ENCODE measurements at places on chromosomes 7 and 10. TPM values are rescaled to one million over a fixed set of nuclear protein-coding genes. Genes with fewer than 3 reads are reported as not detected.

GRCh38 chr7:3272691-3273141 lies 28.3 kb upstream of the SDK1 start:
- peaks cover 3% of the 10 kb centered on the region for H3K36me3 ChIP-seq
- no peak overlapping the region for H3K27ac ChIP-seq
- no peak for DNase-seq
- H3K27me3 ChIP-seq: no peaks in the 10 kb centered on the region
- H3K4me1 ChIP-seq: no peaks in the 10 kb centered on the region

DNA sequence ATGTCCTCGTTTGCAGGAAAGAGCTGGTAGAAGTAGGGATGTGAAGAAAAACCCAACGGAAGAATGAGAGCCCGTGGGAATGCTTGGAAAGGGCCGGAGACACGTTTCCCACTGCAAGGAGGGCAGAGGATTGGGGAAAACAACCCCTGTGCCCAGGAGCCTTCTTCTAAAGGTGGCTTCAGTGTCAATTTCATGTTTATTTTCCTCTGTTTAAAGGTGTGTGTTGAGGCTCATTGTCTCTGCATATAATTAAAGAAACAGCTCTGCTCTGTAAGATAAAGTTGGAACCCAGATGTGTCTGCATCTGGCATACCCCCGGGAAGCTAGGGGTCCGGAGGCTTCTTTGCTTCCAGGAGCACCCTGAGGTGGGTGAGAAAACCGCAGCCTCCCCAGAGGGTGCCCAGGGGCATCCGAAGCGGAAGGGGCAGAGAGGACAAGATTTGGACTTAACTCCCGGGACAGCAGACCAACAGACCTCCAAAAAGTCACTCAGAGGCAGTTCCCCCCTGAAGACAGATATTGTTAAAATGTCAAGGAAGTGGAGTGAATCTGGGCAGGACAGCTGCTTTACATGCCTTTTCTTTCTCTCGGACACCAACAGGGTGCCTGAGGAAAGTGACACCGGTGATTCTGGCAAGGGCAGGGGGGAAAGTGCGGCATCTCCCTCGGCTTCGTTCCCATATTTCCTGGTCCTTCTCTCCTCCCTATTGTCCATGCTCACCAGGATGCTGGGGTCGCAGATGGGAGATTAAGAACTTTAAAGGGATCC lies 8.6 kb upstream of the GATA3 start:
- peaks cover 96% of the 10 kb centered on the region for H3K27me3 ChIP-seq
- no peak overlapping the region for H3K27ac ChIP-seq
- H3K4me3 ChIP-seq: peak overlapping the region; percentile 74
- no peaks in the 10 kb centered on the region for H3K36me3 ChIP-seq
- DNase-seq: no peak

GRCh38 chr10:125757742-125758141 lies 17.9 kb downstream of the MMP21 start:
- no peak overlapping the region for H3K27ac ChIP-seq
- H3K4me1 ChIP-seq: peaks cover 6% of the 10 kb centered on the region
- H3K4me3 ChIP-seq: no peak overlapping the region
- no peak for DNase-seq
- no peaks in the 10 kb centered on the region for H3K27me3 ChIP-seq

GRCh38 chr7:12294701-12295100 lies 83.6 kb downstream of the TMEM106B start:
- DNase-seq: no peak
- no peak overlapping the region for H3K4me3 ChIP-seq
- no peak overlapping the region for H3K27ac ChIP-seq
- H3K27me3 ChIP-seq: no peaks in the 10 kb centered on the region
- peaks cover 1% of the 10 kb centered on the region for H3K4me1 ChIP-seq

GRCh38 chr7:34165466-34165865 lies 260.1 kb downstream of the BMPER start:
- no peak overlapping the region for H3K27ac ChIP-seq
- no peaks in the 10 kb centered on the region for H3K27me3 ChIP-seq
- no peaks in the 10 kb centered on the region for H3K36me3 ChIP-seq
- no peak overlapping the region for H3K4me3 ChIP-seq

Gene C10orf105
- 0.24 TPM for total RNA-seq

Gene DOCK1
- 0.95 TPM for total RNA-seq
